NCI-H345 (cell line): ENCODE measurements at places on chromosomes 11 and 22.

- DNase-seq, result no peak
Observed at GRCh38 chr11:58034471-58034870, 3.7 kb downstream of the OR6Q1 start.

GRCh38 chr22:29156507-29156906, 49.2 kb upstream of the EMID1 start:
- DNase-seq, result no peak

GRCh38 chr11:60840470-60841430, 1.2 kb upstream of the CCDC86 start:
- no peak for DNase-seq

DNA sequence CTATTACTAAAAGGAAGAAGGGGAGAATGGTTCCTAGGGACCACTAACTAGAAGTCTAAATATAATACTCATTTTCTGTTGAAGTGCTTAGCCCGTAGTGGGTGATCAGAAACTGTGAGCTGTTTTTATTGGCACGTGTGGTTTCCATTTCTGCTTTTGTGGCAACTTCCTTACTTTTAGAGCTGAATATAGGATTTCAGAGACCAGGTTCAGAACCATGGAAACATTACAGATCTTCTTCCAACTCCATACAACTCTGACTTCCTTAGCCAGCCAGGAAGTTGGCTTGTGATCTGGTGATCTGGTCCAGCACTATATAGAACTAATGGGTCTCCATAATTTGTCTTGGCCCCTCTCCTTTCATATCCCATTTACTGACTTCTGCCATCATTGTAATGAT, 2.6 kb upstream of the ME3 start:
- no peak for DNase-seq

DNA sequence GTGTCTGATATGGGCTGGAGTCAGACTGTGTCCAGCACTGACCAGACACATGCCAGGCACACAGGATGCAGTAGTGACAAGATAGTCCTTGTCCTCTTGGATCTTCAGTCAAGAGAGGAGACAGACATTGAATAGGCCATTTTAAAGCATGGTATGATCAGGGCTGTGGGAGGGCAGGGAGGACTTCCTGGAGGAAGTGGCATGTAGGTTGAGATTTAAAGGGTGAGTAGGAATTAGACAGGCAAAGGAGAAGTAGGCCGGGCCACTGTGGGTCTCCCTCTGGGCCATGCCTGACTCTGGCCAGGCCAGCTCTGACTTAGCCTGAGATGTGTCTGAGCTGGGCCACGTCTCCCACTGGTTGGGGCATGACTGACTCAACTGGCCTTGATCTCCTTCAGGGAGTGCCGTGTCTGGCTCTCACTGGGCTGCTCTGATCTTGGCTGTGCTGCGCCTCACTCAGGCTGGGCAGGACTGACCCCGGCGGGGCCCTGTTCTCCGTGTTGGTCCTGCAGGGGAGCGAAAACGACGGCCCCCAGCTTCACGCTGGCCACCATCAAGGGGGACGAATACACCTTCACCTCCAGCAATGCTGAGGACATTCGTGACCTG, 71.2 kb downstream of the MYO7A start:
- DNase-seq, result no peak

GRCh38 chr22:49278340-49278739, 549.3 kb downstream of the BRD1 start:
- DNase-seq, result no peak

- no peak for DNase-seq
Observed at GRCh38 chr22:31872209-31872608, 72.1 kb upstream of the YWHAH start.
